ENCODE measurements at places on chromosomes 11 and 22.

DNA sequence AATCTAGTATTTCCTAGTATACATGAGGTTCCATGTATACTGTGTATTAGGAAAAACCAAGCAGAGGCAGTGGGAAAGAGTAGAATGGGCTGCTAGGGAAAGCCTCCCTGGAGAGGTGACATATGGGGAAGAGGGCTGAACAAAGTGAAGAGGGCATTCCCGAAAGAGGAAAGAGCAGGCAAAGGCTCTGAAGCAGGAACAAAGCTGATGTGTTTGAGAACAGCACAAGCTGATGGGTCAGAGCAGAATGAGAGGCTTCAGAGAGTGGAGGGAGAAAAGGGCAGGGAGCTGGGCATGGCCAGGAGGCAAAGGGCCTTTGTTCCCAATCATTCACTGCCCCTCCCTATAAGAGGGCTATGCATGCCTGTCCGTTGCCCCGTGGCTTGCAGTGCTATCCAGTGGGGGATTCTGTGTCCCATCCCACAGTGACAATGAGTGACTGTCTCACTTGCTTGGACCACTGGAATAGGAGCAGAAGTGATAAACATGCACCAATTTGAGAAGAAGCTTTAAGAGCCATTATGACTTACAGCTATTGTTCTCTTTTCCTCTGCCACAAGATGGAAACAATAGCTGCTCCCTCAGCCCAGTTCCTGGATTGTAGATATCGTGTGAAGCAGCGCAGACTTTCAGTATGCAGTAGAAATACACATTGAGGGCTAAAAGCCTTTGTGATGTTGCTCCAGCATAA, 39.6 kb downstream of the GALNT18 start:
- DNase-seq, result no peak

DNA sequence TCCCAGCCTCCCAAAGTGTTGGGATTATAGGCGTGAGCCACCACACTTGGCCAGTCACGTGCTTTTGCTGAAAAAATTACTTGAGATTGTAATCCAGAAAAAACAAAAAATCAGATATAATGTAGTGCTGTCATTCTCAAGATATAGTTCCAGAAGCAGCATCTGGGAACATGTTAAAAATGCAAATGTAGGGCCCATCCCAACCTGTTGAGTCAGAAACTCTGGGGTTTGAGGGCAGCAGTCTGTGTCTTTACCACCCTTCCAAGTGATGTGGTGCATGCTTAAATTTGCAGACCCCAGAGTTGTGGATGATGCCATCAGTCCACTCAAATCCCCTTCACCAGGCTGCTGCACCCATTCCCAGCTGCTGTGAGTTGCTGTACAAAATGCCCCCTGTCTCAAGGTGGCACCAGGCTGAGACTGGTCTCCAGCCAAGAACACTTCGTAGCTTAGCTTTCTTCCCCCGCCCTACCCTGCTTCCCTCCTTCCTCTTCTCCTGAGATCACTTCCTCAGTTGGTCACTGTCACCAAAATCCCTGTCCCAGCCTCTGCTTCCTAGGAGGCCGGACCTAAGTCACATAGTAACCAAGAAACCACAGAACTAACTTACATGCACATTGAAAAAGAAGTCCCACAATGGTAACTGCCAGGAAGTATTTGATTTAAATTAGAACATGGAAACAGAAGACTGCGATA, 18.2 kb upstream of the ARRB1 start:
- no peak for DNase-seq

DNA sequence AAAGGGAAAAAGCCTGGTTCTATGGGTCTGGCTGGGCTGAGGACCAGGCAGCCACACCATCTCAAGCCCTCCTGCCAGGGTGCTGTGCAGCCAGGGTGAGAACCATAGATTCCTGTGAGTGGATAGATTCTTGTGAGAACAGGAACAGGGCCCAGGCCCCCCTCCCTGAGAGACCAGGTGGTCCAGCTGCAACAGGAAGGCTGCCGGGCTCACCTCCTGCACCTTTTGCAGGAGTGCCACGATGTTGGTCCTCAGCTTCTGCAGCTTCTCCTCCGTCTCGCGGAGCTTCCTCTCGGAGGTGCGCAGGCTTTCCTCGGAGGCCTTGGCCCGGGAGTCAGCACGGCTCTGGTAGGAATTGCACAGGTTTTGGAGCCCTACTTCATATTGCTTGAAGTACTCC, 40.8 kb downstream of the MORC2 start:
- no peak for DNase-seq

DNA sequence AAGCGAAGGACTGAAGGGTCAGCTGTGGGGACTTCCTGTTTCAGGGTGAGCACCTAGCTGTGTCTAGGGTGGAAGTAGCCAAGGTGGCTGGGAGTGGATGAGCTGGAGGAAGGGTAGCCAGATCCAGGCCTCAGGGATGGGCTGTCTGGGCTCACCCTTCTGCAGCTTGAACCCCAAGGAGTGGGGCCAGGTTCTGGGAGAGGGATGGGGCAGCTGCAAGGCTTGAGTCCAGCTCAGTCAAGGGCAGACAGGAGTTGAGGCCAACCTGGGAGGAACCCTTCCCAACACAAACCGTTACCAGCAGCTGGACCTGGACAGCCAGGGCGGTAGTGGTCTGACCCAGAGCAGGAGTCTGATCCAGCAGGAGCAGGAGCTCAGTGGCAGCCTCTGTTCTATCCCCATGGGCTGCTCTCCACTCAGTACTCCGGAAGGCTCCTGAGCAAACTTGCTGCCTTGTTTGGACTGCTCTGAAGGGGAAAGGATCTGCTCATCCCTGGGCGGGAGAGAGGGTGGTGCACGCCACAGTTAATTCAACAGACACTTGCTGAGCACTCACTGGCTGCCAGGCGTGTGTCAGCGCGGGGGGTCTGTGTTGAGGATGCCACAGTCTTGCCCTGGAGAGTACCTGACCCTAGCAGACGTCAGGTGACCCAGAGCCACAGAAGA, 53.8 kb upstream of the THY1 start:
- no peak for DNase-seq

DNA sequence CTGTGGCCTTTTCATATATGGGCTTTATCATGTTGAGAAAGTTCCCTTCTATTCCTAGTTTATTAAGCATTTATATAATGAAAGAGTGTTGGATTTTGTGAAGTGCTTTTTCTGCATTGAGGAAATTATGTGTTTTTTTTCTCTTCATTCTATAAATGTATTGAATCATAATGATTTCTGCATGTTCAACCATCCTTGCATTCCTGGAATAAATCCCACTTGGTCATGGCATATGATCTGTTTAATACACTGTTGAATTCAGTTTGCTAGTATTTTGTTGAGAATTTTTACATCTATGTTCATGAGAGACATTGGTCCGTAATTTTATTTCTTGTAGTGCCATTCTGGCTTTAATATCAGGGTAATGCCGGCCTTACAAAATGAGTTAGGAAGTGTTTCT, 25.8 kb downstream of the PIM3 start:
- DNase-seq, result no peak

DNA sequence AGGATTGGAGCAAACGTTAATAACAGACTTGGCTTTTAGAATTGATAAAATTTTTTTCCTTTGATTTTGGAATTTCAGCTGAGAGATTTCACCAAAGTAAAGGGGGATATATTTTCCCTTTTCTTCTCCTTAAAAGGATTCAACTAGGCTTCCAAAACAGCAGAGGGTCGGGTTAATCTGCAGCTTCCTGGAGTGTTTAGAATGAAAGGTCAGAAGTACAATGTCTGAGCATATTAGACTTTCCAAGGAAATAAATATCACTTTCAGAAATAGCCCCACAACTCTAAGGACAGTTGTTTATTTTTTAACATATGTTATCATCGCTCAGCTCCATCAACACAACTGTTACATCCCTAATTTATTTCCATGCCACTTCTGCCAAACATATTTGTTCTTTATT, 1532.9 kb upstream of the RAG2 start:
- DNase-seq, result no peak

GRCh38 chr11:83409476-83409875, 123.3 kb upstream of the CCDC90B start:
- DNase-seq, result no peak

GRCh38 chr11:95337175-95337957, 106.4 kb upstream of the SESN3 start:
- DNase-seq, result peak; percentile 23

GRCh38 chr11:107078375-107078774, 60.1 kb upstream of the GUCY1A2 start:
- no peak for DNase-seq

DNA sequence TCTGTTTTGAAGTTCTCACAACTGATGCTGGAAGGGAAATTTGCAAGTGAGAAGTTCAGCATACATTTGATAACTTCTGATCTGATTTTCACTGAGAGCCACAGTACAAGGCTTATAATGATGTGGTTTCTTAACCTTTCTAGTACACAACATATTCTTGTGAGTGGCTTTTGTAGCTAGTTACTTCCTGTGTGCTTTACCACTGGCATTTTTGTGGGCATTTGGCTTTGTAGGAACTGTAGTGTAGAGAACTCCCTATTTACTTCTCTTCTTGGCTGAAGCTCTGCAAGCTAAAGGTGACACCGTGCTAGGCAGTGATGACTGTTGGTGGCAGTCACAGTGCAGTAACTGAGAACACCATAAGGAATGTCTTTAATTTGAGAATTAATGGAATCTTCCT, 14.9 kb downstream of the USP47 start:
- no peak for DNase-seq

DNA sequence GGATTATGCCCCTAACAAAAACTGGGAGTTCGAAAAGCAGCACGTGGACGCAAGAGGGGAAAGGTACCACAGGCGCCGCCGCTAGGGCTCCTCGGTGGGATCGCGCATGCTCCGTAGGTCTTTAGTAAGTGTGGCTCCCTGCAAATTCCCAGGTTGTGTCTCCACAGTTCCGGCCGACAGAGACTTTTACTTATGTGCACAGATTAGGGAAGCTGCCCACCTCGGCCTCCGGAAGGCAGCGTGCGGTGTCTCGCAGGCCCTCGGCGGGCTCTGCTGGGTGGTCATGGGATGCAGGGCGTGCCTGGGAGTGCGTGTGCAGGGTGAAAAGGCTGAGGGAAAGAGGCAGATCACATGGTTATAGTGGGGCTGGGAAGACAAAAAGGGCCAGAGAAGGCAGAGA, 39.7 kb upstream of the PANX1 start:
- DNase-seq, result no peak

All from activated CD4-positive, alpha-beta T cell treated with anti-CD3 and anti-CD28 coated beads for 24 hours (primary cell).